NCI-H1694 treated with DMSO at 0.1 percent for 48 hours (cell line): ENCODE measurements at places on chromosomes 1 and 21.

DNA sequence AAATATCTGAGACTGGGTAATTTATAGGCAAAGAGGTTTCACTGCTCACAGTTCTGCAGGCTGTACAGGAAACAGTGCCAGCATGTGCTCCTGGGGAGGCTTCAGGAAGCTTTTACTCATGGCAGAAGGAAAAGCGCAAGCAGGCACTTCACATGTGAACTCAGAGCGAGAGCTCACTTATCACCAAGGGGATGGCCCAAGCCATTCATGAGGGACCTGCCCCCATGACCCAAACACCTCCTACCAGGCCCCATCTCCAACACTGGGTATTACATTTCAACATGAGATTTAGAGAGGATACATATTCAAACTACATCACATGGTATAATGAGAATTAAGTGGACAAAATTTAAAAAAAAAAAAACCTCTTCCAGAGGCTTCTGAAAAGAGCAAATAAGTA lies 13.7 kb downstream of the WASF2 start:
- DNase-seq: no peak

DNA sequence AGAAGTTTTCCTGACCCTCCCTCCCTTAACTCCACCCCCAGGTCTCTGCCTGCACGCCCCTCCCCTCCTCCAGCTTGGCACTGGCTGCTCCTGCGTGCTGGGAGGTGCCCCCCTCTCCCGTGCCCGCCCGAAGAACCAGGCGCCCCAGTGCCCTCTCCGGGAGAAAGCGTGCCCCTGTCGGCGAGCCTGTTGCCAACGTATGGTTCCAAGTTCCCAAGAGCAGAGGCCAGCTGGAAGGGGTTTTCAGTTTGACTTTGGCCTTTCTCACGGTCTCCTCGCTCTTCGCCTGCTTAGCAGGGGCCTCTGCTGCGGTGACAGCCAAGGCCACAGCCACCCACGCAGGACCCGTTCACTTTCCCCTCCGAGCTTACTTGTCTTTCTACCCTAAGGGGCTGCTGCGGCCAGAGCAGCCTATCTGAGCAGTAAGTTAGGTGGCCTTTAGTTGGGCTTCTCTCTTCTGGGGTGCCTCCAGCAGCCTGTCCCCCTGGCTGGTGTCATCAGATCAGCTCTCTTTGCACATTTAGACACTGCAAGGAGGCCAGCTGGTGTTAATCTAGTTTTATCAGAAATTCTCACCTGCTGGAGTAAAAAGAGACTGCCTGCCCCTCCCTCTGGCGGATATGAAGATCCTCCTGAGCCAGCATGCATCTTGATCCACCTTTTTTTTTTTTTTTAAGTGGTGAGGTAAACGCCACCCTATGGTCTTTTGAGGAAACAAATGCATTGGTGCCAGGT lies 1.5 kb downstream of the STUM start:
- peak; percentile 62 for DNase-seq

DNA sequence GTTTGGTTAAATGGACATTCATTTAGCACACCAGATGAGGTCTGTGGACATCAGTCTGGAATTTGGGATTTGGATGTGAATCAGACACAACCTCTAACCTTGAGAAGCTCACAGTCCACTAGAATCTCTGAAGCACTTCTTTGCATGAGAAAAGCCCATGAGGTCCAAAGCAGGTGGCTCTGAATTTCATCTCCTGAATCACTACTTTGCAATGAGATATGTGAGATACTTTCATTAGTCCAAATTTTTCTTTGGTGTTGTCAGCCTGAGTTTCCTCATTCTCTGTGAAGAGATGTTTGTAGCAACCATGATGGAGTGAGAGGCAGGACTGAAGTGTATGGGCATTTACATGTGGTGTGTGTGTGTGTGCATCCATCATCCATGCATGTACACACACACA lies 16.5 kb upstream of the LCE2D start:
- no peak for DNase-seq

GRCh38 chr1:54362881-54363340 lies 43.3 kb downstream of the SSBP3 start:
- no peak for DNase-seq

- no peak for DNase-seq
Observed at GRCh38 chr1:39387452-39387851, 104.0 kb upstream of the BMP8A start.

DNA sequence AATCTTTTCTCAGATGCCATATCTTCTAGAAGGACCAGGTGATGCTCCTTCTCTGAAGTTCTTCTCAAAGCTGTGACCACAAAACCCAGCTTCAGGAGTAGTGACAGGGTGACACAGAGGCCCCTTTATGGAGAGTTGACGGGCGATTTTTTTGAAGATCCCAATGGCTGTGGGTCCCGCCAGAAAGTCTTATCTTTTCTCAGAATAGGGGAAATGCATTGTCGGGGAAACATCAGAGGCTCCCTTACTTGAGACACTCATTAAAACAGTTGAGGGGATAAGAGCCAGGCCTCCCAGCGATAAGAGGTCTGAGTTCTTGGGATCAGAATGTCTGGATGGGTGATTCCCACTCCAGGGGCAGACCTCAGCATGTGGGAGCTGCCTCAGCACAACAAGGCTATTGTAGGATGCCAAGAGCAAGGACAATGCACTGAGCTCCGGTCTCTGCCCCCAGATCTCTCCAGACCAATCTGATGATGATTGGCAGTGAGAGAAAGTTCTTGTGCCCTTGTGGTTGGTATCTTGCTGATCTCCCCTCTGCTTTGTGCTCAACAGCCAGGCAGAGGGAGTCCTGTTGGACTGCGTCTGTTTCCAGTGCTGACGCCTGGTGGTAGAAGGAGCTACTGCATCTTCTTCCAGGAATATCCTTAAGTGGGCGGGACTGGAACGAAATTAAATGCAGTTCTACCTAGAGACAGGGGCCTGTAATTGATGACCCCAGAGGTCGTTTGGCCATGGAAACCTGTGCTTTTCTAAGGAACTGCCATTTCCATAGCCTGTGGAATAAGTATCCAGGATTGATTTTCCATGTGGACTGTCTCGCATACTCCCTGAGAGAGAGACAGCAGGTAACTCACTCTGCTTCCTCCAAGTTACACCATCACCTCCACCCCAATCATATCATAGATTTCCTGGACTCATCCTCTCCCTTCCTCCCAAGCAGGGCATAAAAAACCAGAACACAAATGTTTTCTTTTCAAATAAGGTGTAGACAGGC lies 6.8 kb upstream of the ACKR1 start:
- peak; percentile 40 for DNase-seq

DNA sequence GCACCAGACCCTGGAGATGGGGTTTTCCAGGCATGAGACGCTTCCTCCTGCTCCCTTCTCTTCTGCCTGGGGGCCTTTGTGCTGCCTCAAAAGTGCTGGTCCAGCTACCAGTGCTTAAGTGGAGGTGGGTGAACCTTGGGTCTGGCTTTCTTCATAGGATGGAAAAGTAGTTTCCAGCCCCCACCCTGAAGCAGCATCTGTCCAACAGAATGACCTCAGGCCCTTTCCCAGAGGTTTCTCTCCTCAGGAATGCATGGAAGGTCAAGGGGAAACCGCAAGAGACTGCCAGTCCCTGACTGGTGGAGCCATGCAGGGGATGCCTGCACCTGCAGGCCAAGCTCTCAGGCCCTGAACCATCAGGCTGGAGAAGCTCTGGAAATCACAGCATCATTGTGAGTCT lies 63.8 kb downstream of the HMGB4 start:
- DNase-seq: no peak

- no peak for DNase-seq
Observed at GRCh38 chr21:35963920-35964451, 96.3 kb downstream of the SETD4 start.

GRCh38 chr1:218459450-218459849 lies 114.3 kb downstream of the TGFB2 start:
- no peak for DNase-seq

- peak; percentile 87 for DNase-seq
Observed at GRCh38 chr1:65844821-65845534, 52.3 kb downstream of the PDE4B start.

GRCh38 chr1:30788580-30789387 lies 31.2 kb upstream of the LAPTM5 start:
- no peak for DNase-seq

DNA sequence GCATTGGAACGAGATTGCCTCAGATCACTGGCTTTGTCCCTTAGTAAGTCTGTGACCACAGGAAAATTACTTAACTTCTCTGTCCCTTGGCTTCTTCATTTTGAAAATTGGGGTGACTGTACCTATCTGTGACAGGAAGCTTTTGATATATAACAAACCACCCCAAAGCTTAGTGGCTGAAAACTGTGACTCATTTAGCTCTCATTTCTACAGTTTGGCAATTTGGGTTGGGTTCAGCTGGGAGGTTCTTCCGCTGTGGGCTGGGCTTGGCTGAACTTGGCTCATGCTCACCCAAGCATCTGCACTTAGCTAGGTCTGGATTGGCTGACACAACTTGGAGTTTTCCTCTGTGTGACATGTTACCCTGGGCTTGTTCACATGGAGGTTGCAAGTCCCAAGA lies 14.0 kb downstream of the C1orf94 start:
- DNase-seq: no peak

GRCh38 chr1:210978974-210979354 lies 155.0 kb downstream of the KCNH1 start:
- DNase-seq: no peak

DNA sequence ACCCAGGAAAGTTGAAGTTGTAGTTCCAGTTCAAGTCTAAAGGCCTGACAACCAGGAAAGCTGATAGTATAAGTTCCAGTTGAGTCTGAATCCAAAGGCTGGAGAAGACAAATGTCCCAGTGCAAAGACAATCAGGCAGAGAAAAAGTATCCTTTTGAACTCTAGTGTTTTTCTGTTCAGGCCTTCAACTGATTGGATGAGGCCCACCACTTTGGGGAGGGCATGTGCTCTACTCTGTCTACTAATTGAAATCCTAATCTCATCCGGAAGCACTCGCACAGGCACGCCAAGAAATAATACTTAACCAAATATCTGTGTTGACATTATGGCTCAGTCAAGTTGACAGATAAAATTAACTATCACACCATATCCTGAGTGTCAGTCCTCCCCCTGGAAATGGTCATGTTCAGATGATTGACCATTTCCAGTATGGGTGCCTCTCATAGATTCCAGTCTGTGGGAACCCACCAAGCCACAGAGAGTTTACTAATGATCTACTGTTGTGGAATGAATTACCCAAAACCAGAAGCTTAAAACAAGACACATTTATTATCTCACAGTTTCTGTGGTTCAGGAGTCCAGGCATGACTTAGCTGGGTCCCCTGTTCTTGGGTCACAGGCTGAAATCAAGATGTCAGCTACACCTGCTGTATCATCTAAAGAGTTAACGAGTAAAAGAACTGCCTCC lies 296.3 kb upstream of the ZP4 start:
- DNase-seq: no peak

DNA sequence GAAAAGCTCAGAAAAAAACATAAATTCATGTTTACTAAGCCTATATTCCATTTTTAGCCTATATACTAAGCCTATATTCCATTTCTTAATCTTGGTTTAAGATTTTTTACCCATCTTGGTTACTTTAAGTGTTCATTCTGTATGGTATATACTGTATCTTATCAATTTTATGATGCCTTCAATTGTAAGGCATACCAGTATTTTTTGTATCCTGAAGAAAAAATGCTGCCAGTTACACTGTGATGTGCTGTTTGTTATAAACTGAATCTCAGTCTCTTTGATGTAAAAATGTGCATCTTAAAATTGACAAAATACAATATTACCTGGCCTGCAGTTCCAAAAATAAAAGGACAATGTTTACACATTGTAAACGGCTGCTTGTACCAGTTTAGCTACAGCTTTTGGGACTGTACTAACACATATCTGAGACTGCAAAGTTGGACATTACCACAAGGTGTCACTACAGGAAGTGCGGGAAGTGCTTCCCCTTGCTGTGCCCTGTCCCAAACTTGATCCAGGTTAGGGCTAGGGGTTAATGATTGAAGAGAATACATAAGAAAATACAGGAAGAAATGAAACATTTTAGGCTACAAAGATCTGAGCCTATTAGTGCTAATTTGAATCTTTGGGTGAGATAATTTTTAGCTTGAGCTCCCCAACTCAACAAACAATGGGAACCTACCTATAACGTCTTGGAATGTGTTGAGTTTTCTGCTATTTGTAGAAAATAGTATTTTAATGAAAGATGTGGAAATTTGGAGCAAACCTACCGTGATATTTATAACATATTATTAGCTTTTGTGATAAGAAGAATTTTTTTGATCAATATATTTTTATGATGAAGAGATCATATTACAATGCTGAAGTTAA lies 108.9 kb downstream of the LBR start:
- peak; percentile 53 for DNase-seq

DNA sequence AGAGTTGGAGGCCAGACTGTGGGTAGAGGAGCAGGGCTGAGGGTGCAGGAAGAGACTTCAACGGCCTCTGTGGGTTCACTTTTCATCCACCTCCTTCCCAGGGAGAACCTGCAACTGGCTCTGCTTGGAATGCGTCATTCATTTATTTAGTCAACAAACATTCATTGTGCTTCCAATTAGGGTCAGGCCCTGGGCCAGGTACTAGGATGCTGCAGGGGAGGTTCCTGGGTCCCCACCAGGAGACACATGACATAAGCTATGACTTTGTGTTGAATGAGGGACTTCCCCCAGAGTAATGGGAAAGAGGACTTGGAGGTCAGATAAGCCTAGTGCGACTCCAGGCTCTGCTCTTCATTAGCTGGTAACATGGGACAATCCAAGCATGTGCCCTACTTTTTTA lies 46.3 kb upstream of the RPL11 start:
- DNase-seq: no peak

DNA sequence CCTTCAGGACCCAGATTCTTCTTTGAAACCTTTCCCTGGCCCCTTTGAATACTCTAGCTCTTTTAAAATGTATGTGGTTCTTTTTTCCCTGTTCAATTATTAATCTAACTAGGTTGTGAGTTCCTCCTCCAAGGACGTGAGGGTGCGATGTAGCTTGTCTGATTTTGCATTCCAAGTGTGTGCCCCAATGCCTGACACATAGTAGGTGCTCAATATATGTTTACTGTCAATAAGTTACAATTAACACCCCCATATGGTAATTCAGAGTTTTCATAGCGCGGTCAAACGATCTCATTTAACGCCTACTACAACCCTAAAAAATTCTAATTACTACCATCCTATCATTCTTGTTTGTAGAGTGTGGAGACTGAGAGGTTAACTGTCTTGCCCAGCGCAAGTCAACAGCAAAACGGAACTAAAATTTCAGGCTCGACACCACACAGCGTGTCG lies 482 bp upstream of the MTR start:
- DNase-seq: no peak

- no peak for DNase-seq
Observed at GRCh38 chr1:9472386-9473031, 66.8 kb upstream of the SLC25A33 start.
